ENCODE measurements at places on chromosomes 5 and 9. TPM values are rescaled to one million over a fixed set of nuclear protein-coding genes. Genes with fewer than 3 reads are reported as not detected.

Gene PCDHA3
- 0.07 TPM for total RNA-seq

- peak; percentile 53 for DNase-seq
- no peaks in the 10 kb centered on the region for H3K27me3 ChIP-seq
- no peak overlapping the region for H3K27ac ChIP-seq
These were observed 68.9 kb downstream of the PHF2 start for GRCh38 chr9:93645149-93645889.

Gene CAMK2A
- total RNA-seq: not detected

DNA sequence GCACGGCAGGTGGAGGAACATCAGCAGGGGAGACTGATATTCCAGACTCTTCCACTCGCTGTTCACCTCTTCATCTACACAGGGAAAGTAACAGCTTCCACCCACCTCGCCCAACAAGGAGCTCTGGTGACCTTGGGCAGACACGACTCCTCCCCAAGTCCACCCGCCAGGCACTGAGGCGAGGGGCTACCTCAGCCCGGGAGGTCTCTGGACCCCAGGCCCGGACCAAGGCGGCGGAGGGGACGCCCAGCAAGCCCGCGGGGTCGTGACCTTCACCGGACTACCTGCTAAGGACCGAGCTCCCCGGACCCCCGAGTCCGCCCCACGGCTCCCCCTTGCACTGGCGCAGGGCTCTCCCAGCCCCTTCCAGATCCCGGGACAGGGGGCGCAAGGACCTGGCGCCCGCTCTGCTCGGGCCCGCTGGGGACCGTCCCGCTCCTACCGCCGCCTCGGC is 70.2 kb upstream of the LPCAT1 start:
- peaks cover 18% of the 10 kb centered on the region for H3K36me3 ChIP-seq
- H3K4me1 ChIP-seq: peaks cover 4% of the 10 kb centered on the region
- DNase-seq: no peak
- H3K4me3 ChIP-seq: peak overlapping the region; percentile 56
- H3K27me3 ChIP-seq: no peaks in the 10 kb centered on the region

DNA sequence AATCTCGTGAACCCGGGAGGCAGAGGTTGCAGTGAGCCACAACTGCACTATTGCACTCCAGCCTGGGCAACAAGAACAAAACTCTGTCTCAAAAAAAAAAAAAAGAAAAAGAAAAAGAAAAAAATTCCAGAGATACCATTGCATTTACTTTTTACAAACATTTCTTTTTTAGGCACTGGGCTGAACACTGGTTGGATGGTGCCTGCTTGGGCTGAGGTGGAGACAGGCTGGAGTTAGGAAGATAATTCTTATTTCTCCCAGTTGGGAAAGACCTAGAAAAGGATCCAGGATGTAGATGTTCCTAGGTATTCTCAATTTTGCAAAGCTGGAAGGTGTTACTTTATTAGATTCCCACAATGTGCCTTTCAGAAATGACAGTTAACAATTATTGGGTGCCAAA is 49.9 kb upstream of the JMY start:
- DNase-seq: no peak
- no peaks in the 10 kb centered on the region for H3K36me3 ChIP-seq
- no peak overlapping the region for H3K27ac ChIP-seq
- H3K27me3 ChIP-seq: no peaks in the 10 kb centered on the region

DNA sequence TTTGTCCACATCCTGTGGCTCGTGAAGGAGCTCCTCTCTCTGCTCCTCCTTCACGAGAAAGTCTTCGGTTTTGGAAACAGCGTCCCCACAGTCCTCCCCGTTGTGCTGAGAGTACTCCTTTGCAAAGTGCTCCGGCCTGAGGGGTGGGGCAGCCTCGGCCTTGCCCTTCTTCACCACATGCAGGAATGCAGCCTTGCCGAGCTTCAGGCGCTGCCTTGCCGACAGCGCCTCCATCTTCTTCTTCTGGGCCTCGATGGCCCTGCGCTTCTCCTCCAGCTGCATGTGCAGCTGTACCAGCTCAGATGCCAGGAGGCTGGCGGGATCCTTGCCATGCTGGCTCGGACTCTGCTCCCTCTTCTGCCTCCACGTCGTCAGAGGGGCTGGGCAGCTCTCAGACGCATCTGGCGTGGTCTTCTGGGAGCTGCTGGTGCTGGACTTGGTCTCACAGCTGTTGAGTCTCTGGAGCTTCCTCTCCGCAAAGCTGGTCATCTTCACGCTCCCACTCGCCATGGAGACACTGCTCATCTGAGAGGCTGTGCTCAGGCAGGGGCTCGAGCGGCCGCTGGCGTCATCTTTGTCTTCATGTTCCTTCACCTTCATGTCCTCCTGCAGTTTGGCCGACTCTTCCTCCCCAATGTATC is 85.5 kb downstream of the CAMSAP1 start:
- no peaks in the 10 kb centered on the region for H3K27me3 ChIP-seq
- no peak for DNase-seq
- peaks cover 83% of the 10 kb centered on the region for H3K36me3 ChIP-seq
- H3K27ac ChIP-seq: no peak overlapping the region

GRCh38 chr9:117081641-117082317 is 333.1 kb downstream of the ASTN2 start:
- H3K27me3 ChIP-seq: no peaks in the 10 kb centered on the region
- H3K4me1 ChIP-seq: no peaks in the 10 kb centered on the region
- no peak for DNase-seq
- H3K36me3 ChIP-seq: no peaks in the 10 kb centered on the region
- H3K4me3 ChIP-seq: no peak overlapping the region

Gene DRD1
- total RNA-seq: 0.15 TPM

Data from spleen (tissue), 13 donors.